Activated T-cell treated with anti-CD3 and anti-CD28 coated beads, Interleukin-2, amount 50 U/mL, for 72 hours (primary cell): ENCODE measurements at places on chromosomes 13 and 19. TPM values are rescaled to one million over a fixed set of nuclear protein-coding genes. Genes with fewer than 3 reads are reported as not detected.

DNA sequence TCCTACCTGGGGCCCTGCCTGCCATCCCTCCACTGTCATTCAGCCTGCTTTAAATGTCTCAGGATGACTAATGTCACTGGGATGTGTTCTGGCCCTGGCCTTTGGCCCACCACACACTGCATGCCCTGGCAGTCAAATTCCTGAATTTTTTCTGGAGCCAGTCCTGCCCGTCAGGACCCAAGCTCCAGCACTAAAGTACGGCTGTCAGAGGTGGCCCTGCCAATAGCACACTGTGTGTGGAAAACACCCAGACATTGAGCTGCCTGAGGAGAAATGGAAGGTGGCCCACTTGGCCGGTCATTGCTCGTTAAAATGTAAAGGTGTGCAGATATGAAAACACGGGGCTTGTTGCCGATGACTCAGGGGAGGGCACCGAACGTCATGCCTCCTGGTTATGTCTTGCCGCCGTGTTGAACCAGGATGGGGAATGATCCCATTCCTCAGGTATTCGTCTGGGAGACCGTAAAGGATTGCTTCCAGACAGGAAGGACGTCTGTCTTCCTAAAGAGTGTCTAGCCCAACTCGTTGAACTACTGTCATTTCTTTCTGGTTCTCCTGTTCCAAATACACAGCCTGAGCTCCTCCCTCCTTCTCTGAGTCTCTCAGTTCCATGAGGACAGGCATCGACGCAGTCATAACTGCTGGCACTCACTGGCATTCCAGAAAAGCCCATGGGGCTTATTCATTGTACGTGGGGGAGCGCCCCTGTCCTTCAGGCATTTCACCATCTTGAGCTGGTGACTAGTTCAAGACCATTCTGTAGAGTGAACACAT lies 40.6 kb downstream of the COL4A2 start:
- H3K4me3 ChIP-seq: no peak overlapping the region
- H3K27ac ChIP-seq: no peak overlapping the region
- DNase-seq: no peak
- H3K4me1 ChIP-seq: peaks cover 8% of the 10 kb centered on the region

- H3K4me1 ChIP-seq: no peaks in the 10 kb centered on the region
- no peak overlapping the region for H3K27ac ChIP-seq
- no peak for DNase-seq
- H3K27me3 ChIP-seq: peaks cover 13% of the 10 kb centered on the region
Measured at GRCh38 chr19:32233091-32233490, 112.3 kb upstream of the ZNF507 start.

DNA sequence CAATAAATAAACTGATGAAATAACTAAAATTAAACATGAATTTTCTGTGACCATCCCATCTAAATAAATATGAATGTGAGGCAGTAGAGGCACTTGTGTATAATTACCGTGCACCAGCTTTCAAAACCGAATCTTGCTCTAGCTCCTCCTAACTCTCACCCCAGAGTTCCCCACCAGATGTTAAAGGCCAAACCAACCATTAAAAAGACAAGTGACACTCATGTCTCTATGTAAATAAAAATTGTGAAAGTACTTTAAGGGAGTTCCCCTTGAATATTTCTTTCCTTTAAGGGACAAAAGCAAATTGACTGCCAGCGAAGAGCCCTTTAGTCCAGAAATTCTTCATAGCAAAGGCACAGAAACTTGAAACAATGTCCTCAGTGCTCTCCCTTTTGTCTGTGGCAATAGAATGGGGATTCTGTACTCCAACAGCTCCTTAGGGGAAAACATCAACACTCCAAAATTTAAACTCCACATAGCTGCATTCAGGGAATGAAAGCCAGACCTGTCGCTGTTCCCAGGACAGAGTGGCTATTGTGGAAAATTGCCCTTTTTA lies 101.7 kb upstream of the SOX21 start:
- H3K4me1 ChIP-seq: no peaks in the 10 kb centered on the region
- H3K36me3 ChIP-seq: no peaks in the 10 kb centered on the region
- DNase-seq: no peak
- H3K27me3 ChIP-seq: peaks cover 25% of the 10 kb centered on the region

GRCh38 chr13:27267596-27267995 lies 3.0 kb upstream of the RASL11A start:
- H3K36me3 ChIP-seq: no peaks in the 10 kb centered on the region
- no peak overlapping the region for H3K4me3 ChIP-seq
- H3K27ac ChIP-seq: no peak overlapping the region
- no peaks in the 10 kb centered on the region for H3K27me3 ChIP-seq

GRCh38 chr13:68234274-68234673 lies 1004.1 kb upstream of the PCDH9 start:
- H3K4me3 ChIP-seq: no peak overlapping the region
- no peaks in the 10 kb centered on the region for H3K27me3 ChIP-seq
- H3K36me3 ChIP-seq: no peaks in the 10 kb centered on the region
- no peak overlapping the region for H3K27ac ChIP-seq

DNA sequence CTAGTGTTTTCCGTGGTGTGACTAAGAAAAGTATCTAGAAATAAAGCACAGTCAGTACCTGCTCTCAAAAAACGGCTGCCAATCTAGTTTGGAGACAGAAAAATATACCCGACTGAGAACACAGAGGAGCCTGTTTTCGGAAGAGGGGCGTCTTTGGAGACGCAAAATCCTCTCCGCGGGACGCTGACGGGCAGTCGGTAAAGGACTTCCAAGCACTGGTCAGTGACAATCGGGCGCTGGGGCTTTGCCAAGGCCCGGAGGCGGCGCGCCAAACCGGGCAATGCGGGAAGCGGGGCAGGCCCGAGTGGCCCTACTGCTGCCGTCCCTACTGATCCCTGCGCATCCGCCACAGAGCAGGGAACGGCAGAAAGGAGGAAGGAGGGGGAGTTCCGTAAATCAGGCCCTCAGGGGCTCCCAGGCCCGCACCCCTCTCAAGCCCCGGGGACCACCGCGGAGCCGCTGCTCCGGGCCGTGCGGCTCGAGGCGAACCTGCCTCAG lies 588 bp upstream of the DPY19L3 start:
- no peaks in the 10 kb centered on the region for H3K27me3 ChIP-seq
- peaks cover 27% of the 10 kb centered on the region for H3K4me1 ChIP-seq
- no peaks in the 10 kb centered on the region for H3K36me3 ChIP-seq
- peak; percentile 36 for DNase-seq
- H3K27ac ChIP-seq: peak overlapping the region; percentile 76
- H3K4me3 ChIP-seq: peak overlapping the region; percentile 86

DNA sequence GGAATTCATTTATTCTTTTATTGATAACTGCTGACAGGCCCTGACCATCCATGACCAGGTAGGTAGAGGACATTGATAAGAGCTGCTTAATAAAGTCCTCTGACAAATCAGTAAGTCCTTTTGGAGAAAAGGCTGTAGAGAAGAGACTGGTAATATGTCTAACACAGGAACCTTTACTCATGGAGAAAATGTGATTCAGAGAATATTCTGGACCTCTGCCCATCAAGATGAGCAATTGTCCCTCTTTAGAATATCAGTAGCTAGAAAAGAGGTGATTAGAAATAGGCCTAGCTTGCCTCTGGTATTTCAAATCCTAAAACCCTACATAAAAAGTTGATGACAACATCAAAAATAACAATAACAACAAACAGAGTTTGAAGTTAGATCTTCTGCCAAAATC lies 642.3 kb downstream of the TBC1D4 start:
- H3K4me1 ChIP-seq: no peaks in the 10 kb centered on the region
- H3K27me3 ChIP-seq: no peaks in the 10 kb centered on the region
- no peak overlapping the region for H3K4me3 ChIP-seq
- no peak for DNase-seq
- no peak overlapping the region for H3K27ac ChIP-seq

- no peaks in the 10 kb centered on the region for H3K4me1 ChIP-seq
- H3K27ac ChIP-seq: no peak overlapping the region
- no peak for DNase-seq
- H3K36me3 ChIP-seq: peaks cover 16% of the 10 kb centered on the region
- no peak overlapping the region for H3K4me3 ChIP-seq
- H3K27me3 ChIP-seq: no peaks in the 10 kb centered on the region
Measured at GRCh38 chr13:46232281-46232680, 20.6 kb downstream of the LRRC63 start.

DNA sequence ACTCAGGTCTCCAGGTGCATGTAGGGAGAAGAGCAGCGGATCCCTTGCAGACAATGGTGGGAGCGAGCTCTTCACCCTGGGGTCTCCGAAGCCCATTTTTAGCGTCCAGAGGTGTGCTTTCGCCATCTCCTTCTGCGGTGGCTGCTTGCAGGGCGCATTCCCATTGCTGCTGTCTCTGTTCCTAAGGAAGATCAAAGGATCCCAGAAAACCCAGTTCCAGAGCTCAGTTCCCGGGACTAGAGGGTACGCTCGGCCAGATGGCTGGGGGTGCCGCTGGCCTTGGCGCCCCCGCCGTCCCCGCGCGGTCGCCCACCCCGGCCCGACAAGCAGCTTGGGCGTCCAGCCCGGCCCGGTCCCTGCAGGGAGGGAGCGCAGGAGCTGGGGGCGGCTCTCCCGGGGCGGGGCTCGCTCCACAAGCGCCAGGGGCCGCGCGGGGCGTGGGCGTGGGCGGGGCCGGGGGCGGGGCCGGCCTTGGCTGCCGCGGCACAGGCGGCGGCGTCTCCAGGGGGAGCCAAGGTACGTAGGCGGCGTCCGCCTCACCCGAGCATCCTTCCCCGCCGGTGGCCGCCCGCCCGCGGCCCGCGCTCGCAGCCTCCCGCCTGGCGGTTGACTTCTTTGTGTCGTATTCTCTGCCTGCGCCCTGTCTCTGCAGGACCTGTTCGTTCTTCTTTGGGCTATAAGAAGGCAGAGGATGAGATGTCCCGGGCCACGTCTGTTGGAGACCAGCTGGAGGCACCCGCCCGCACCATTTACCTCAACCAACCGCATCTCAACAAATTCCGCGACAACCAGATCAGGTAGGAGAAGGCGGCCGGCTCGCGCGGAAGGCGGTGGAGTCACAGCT lies 96.8 kb downstream of the ATP8A2 start:
- peaks cover 9% of the 10 kb centered on the region for H3K4me1 ChIP-seq
- no peak overlapping the region for H3K27ac ChIP-seq
- peak overlapping the region; percentile 74 for H3K4me3 ChIP-seq
- no peaks in the 10 kb centered on the region for H3K36me3 ChIP-seq
- peaks cover 58% of the 10 kb centered on the region for H3K27me3 ChIP-seq

GRCh38 chr13:39397226-39397895 lies 205.6 kb downstream of the LHFPL6 start:
- H3K4me1 ChIP-seq: no peaks in the 10 kb centered on the region
- no peak for DNase-seq
- H3K36me3 ChIP-seq: no peaks in the 10 kb centered on the region
- no peak overlapping the region for H3K4me3 ChIP-seq

DNA sequence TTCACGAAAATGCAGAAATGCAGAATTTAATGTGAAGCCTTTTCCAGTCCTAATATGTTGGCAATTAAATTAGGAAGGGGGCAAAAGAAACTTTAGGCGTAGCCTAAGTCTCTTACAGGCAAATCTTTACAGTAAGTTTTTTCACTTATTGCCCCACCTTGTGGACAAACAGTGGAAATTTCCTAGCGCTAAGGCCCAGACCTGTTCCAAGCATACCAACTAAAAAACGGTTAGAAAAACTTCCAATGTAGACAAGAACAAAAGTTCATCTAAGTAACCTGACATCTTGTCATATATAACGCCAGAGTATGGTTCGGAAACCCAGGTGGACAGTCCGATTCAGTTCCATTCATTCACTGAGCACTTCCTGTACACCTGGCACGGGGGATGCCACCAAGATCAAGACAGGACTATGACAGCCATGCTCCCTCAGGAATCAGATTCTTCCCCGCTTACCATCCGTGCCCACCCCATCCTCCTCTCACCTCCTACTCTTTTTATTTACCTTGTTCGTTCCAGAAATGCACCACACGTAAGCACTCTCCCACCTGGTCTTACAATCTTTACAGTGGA lies 4.9 kb downstream of the ZAR1L start:
- DNase-seq: peak; percentile 23
- H3K4me1 ChIP-seq: peaks cover 24% of the 10 kb centered on the region
- H3K4me3 ChIP-seq: no peak overlapping the region
- H3K27ac ChIP-seq: no peak overlapping the region
- no peaks in the 10 kb centered on the region for H3K36me3 ChIP-seq

GRCh38 chr13:34070006-34070405 lies 252.1 kb downstream of the RFC3 start:
- H3K27ac ChIP-seq: no peak overlapping the region
- no peaks in the 10 kb centered on the region for H3K27me3 ChIP-seq
- no peaks in the 10 kb centered on the region for H3K4me1 ChIP-seq
- H3K4me3 ChIP-seq: no peak overlapping the region

DNA sequence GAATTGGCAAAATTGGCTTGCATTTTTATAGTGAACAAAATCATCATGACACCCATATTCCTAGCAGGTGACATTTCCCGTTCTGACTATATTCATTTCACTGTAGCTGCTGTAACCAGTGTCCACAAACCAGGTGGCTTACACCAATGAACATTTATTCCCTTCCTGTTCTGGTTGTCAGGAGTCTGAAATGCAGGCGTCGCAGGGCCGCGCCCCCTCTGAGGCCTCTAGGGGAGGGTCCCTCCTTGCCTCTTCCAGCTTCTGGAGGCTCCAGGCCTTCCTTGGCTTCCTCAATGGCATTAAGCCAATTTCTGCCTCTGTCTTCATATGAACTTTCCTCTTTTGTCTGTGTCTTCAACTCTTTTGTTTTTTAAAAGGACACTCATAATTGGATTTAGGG lies 6.5 kb upstream of the RLN3 start:
- no peaks in the 10 kb centered on the region for H3K36me3 ChIP-seq
- DNase-seq: no peak
- no peak overlapping the region for H3K4me3 ChIP-seq
- H3K27ac ChIP-seq: no peak overlapping the region
- H3K4me1 ChIP-seq: peaks cover 14% of the 10 kb centered on the region

The PROZ gene
- total RNA-seq: not detected

The ZNF285 gene
- total RNA-seq: 2.2 TPM

The OR10H1 gene
- total RNA-seq: 0.07 TPM

The RHPN2 gene
- 1.5 TPM for total RNA-seq

The C19orf53 gene
- total RNA-seq: 88.1 TPM

The ZNF91 gene
- 42.9 TPM for total RNA-seq

The S1PR4 gene
- total RNA-seq: 41.1 TPM

The ZNF442 gene
- total RNA-seq: 2.0 TPM

The TDRD12 gene
- 2.0 TPM for total RNA-seq

The OVOL3 gene
- total RNA-seq: 0.39 TPM
